SW480 (cell line): ENCODE measurements at places on chromosomes 7 and 10.

- DNase-seq, result no peak
Observed at GRCh38 chr10:16717622-16718395, 99.4 kb downstream of the RSU1 start.

GRCh38 chr10:14571866-14572507, 202.7 kb downstream of the FAM107B start:
- peak; percentile 36 for DNase-seq

GRCh38 chr7:106563466-106564150, 97.3 kb downstream of the CCDC71L start:
- no peak for DNase-seq

DNA sequence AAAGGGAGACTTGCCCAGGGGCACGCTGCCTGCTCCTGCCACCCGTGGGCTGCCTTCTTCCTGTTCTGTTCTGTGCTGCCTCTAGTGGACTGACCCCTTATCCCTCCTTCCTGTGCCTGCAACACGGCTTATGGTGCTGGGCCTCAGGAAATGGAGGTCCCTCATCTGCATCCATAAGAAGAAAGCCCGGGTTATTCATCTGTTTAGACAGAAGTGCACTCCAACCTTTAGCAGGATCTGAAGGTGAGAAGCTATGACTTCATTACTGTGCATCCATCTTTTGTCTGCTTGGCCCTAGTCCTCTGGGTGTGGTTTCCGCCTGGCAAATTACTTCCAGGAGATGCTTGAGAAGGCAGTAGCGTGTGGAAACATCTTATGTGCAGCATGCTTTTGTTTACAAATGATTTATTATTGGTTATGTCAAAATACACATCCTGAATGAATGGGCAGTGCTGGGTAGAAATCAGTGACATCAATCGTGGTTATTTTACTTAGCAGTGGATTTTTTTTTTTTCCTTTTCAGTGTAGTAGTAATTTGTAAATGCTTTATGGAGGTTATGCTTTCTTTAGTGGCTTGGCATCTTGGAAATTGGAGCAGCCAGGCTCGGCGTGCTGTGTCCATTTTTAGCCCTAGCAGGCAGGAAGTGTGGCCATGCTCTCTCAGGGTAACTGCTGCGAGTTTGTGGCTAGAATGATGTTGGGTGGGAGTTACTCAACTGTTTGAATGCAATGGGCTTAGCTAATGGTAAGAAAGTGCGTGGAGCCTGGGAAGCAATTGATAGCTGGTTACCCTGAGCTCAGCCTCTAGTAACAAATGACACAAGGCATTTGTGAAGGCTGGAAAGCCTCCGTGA, 12.7 kb downstream of the PTPRE start:
- DNase-seq, result peak; percentile 33

DNA sequence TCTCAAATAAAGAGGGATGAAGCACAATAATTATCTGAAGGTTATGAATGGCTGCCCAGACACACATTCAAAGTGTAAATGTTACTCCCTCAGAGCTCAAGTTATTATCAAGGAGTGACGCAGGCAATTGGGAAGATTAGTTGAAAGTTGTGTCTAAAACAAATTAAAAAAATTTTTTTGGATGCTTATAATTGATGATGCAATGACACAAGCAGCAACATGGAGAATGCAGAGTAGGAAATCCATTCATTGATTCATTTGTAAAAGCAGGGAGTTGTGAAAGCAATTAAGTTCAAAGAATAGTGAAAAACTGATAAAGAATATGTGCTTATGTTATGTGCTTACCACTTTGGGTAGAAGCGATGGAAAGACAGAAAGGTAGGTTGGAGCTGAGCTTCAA, 120.4 kb downstream of the CDK6 start:
- no peak for DNase-seq

DNA sequence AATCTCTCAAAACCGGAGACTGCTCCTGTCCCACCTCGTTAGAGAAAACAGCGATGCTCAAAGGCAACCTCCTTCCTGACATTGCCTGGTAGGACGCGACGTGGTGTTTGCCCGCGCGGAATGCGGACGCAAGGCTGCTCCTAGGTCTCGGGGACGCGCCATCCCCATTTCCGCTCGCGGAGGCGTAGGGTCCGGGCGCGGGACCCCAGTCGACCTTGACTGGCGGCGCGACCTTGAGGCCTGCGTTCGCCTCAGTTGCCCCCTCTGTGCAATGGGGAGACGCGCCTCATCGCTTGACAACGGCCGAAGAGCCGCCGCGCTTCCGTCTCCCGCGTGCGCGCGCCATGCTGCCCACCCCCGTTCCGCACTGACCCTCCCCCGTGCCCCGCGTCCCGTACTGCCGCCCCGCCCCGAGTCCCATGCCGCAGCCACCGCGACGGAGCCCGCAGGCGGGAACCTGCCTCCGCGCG, 412 bp upstream of the PPIA start:
- peak; percentile 78 for DNase-seq

- peak; percentile 33 for DNase-seq
Observed at GRCh38 chr7:116862951-116863670, 724 bp downstream of the CAPZA2 start.
